ENCODE measurements at places on chromosomes 1 and 21.

DNA sequence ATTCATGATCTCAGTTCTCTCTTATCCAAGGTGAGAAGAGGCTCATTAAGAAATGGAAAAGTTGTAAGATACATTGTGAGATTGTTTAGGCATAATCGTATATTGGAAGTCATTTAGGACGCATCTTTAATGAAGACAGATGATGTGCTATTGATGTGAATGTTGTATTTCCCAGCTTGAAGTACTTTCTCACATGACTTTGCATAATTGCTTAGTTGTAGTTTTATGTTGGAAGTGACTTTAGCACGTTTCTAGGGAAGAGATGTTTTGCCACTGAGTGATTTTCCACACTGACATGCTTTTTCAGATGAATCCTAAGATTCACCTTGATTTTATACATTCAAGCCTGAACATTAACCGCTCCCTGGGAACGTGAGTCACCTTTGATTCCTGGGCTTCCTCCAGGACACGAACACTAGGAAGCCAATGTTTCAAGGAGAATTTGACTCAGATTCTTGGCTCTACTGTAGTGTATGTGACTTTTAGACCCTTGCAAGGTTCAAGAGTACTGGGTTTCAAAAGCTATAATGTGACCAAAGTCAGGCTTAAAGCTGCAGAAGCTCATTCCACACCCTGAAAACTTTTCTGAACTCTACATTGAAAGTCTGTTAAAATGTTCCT is 27.9 kb downstream of the ANGEL2 start:
- DNase-seq = peak; percentile 77

- DNase-seq = no peak
Measured at GRCh38 chr21:38837806-38838461, 32.2 kb downstream of the ETS2 start.

DNA sequence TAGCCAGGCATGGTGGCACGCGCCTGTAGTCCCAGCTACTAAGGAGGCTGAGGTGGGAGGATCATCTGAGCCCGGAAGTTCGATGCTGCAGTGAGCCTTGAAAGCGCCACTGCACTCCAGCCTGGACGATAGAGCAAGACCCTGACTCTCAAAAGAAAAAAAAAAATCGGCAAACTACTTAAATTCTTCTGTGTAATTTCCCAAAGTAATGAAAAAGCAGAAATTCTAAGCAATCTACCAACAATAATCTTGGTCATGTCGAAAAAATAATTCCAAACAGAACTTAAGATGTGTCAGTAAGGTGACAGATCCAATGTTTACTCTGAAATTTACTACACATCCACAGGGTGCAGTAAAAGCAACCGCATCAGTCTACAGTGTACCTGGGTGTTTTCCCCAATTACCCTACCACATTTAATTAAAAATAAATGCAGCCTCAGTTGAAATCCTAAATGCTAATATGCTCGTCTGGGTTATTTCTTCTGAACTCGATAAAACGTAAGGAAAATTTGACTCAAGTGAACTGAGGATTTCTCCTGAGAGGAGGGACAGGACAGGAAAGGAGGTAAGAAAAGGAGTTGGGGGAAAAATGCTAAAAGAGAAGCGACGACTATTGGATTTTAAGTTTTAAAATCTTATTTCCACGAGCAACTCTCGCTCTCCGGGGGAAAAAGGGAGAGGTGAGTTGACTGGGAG is 801 bp downstream of the EPRS1 start:
- DNase-seq = peak; percentile 14

DNA sequence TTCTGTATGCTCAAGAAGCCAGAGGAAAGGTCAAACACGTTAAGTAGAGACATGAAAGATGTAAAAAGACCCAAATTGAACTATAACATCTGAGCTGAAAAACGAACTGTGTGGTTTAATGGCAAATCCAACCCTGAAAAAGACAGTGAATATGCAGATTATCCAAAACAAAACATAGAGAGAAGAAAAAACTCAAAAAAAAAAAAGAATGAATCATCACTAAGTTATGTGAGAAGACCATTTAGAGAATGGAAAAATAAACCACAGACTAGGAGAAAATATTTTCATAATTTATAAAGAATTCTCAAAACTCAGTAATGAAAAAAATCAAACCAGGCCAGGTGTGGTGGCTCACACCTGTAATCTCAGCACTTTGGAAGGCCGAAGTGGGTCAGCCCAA is 253.3 kb downstream of the PLPP3 start:
- DNase-seq = peak; percentile 42

- DNase-seq = no peak
Measured at GRCh38 chr1:112165375-112165774, 175.9 kb upstream of the KCND3 start.

GRCh38 chr1:27528818-27529703 is 39.1 kb upstream of the WASF2 start:
- DNase-seq = peak; percentile 73

DNA sequence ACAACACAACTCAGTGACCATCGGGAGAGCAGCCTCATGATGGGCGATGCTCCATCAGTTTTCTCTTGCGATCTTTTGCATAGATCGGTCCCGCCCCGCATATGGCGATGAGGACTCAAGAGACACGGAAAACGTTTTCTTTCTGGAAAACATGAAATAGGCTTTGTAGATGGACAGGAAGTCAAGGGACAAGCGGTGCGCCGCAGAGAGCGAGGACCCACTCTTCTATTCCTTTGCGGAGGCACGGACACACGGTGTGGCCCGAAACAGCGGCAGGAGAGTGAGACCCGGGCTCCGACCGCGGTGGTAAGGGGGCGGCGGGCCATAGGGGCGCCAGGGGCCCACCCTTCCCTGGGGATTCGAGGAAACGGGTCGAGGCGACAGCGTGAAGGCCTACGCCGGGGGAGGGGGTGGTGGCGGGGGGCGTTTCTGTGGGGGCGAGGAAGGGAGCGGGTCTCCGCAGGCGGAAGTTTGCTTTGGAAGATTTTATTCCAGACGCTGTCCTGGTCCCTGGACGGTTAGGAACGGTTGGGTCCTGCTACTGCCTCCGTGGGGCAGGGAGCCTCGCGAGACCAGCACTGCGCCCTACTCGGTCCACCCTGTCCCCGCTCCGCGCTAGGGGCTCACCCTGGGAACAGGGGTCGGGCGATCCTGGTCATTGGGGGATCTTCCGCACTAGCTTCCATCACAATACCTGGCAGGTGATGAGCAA is 796 bp upstream of the TDRKH start:
- DNase-seq = peak; percentile 6

DNA sequence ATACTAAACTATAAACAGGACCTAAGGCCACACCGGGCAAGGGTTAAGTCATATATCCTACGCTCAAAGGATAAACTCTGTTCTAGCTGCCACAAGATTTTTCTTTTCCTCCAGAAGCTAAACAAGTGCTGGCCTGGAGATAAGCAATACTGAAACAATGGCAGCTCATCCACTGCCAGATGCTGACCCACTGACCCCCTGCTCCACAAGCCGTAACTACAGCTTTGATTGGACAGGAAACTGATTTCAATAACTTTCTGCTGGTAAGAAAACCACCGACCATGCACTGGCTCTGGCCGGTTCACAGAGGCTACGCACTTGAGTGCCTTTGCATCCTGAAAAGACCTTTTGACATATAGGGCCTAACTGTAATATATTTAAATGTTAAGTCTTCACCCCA is 51.3 kb upstream of the PLA2G2C start:
- no peak for DNase-seq

GRCh38 chr1:167905182-167905581 is 8.8 kb downstream of the ADCY10 start:
- DNase-seq = peak; percentile 44

DNA sequence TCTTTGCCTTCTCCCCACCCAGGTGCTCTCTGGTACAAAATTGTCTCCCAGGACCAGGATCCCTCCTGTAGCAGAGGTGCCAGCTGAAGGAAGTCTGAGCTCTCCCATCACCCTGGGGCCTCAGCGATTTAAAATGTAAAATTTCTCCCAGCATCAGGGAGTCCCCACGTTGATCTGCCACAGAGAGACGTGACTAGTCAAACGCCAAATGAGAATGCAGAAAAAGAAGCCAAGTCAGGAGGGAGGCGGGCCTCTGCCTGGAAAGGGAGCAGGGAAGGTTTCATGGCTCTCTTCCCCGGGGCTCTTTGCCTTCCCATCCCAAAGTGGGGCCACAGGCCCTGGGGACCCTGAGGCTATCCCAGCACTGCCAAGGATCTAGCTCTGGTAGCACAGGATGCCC is 40.0 kb upstream of the USP1 start:
- no peak for DNase-seq

Data from fibroblast of lung (primary cell).